ENCODE measurements at places on chromosomes 7 and 10. TPM values are rescaled to one million over a fixed set of nuclear protein-coding genes. Genes with fewer than 3 reads are reported as not detected.

The SEMA3C gene
- 86.4 TPM for total RNA-seq

The HIBADH gene
- 44.4 TPM for total RNA-seq

The GIMAP7 gene
- not detected for total RNA-seq

The CTTNBP2 gene
- 0.52 TPM for total RNA-seq
